LHCN-M2 (cell line): ENCODE measurements at places on chromosomes 4 and X.

DNA sequence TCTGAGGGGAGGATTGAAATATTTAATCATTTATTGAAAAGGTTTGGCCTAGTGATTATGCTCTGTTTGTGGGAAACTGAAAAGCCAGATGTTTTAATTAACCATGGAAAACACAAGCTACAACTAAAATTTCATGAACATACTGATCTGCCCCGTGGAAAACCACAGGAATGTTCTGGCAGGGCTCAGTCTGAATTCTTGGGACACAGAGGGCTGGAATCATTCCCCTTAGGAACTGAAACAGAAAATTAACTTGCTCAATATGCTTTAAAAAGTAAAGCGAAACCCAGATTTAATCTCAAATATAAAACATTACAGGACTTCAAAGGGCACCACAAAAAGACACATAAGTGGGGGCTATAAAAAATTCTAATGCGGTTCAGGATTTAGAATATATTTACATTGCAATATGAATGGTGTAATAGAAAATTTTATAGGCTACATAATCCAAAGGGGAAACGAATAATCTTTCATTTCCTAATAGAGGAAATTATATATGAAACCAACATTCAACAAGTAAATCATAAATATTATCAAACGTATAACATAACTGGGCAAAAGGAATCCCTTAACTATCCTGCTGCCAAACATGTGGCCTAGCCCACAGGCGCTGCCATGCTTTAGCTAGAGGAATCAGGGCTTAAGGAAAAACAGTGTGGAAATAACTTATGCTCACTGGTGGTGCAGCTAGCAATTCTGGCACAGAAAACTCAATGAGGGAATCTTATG, 70.9 kb downstream of the APBB2 start:
- peak; percentile 96 for DNase-seq

DNA sequence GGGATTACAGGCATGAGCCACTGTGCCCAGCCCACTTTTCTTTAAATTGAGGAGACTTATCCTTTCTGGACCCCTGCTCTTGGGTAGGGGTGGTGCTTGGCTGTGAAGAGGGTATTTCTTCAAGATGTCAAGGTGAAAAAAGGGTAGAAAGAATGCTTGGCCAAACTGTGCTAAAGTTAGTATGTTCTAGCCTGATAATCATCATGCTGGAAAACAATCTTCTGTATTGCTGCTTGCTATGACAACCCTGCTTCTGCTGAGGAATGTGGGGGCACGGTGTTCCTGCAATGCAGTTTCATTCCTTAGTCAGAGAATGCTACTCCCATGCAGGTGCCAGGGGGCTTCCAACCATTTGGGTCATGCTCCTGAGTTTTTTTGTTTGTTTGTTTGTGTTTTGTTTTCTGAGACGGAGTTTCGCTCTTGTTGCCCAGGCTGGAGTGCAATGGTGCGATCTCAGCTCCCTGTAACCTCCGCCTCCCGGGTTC, 4.0 kb upstream of the UBE2A start:
- no peak for DNase-seq

- DNase-seq = no peak
Observed at GRCh38 chr4:38455092-38455862, 208.7 kb upstream of the KLF3 start.

- DNase-seq = no peak
Observed at GRCh38 chr4:173466101-173466500, 63.9 kb downstream of the HAND2 start.

- no peak for DNase-seq
Observed at GRCh38 chr4:78720994-78721677, 55.0 kb upstream of the BMP2K start.

GRCh38 chr4:177322881-177323280, 13.2 kb downstream of the NEIL3 start:
- DNase-seq = no peak

- DNase-seq = no peak
Observed at GRCh38 chr4:2318476-2318875, 56.6 kb upstream of the MXD4 start.

GRCh38 chrX:71253253-71254091, 468 bp downstream of the ZMYM3 start:
- DNase-seq = peak; percentile 32

DNA sequence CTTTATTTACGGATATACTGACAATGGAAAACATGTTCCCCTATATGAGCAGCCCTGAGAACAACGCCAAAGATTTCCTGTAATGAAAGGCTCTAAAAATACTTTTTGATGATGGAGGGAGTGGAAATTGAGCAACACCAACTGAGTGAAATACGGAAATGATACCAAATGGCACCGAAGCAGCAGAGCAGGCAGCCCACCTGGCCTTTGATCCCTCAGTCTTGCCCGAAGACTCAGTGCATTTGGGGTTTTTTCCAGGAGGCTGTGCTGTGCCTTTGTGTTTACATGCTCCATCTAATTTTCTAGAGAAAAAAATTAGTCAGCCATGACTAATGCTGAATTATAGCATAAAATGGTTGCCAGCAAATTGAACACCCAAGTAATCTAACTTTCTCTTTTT, 169.9 kb upstream of the RBPJ start:
- DNase-seq = peak; percentile 72

DNA sequence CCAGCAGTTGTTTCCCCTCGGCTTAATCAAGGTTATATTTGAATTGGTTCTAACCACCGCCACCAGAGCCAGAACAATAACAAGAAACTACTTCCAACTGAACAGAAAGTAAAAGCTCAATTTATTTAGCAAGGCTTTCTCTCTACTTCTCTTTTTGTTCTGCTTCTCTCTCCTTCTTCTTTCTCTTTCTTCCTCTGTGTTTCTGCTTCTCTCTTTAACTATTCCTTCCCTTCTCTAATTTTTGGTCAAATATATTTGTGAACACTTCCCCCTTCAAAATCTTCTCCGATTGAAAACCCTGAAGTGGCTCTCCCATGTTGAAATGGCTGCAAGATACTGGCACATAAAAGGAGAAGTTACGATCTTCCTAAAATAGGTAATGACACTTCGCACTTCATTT, 1195.9 kb upstream of the PRKX start:
- no peak for DNase-seq

- no peak for DNase-seq
Observed at GRCh38 chr4:146178126-146178525, 2.6 kb downstream of the LSM6 start.

- DNase-seq = peak; percentile 42
Observed at GRCh38 chr4:169272265-169272886, 1.6 kb upstream of the SH3RF1 start.

- no peak for DNase-seq
Observed at GRCh38 chrX:105116486-105116885, 104.0 kb downstream of the TEX13A start.

- DNase-seq = no peak
Observed at GRCh38 chrX:131287560-131288179, 1.4 kb downstream of the IGSF1 start.

DNA sequence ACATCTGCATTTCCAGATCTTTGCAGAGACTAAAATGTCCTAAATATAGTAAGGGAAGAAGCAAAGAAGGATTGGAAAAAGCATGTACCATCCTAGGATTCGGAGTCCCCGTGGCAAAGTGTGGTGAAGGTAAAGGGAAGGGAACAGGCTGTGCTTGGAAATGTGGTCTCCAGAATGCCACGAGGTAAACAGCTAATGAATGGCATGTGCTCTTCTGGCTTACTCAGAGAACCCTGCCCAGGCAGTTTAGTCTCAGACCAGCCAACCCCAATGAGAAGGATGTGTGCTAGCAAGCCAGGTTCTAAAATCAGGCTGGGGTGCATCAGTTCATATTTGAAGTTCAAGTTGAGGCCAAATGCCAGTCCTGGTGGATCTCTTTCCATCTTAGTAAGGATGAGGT, 113.1 kb downstream of the RS1 start:
- peak; percentile 9 for DNase-seq

DNA sequence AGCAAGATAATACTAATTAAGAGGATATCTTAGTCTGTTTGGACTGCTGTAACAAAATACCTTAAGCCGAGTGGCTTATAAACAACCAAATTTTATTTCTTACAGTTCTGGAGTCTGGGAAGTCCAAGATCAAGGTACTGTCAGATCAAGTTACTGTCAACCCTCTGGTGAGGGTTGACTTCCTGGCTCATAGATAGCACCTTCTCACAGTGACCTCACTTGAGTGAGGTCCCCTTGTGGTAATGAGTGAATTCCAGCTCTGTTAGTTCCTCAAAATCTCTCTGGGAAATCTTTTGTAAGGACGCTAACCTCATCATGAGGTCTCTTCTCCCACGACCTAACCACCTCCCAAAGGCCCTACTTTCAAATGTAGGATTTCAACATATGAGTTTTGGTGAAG, 36.9 kb upstream of the ADGRA3 start:
- DNase-seq = no peak

DNA sequence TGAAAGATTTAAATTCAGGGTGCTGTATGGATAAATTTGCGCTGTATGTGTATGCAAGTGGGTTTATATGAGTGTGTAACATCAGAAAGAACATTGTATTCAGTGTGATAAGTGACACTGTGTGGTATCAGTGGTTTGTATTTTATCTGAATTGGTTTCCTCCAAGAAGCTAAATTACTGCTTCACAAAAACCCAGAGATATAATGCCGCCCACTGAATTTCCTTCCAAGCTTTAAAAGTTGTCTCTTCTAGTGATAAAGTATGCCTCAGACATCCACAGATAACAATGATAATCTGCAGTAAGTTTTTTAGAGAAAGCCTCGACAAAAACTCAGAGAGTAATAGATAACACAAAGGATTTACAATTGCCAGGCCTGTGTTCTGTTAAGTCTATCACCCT, 710.6 kb upstream of the HS3ST1 start:
- no peak for DNase-seq

DNA sequence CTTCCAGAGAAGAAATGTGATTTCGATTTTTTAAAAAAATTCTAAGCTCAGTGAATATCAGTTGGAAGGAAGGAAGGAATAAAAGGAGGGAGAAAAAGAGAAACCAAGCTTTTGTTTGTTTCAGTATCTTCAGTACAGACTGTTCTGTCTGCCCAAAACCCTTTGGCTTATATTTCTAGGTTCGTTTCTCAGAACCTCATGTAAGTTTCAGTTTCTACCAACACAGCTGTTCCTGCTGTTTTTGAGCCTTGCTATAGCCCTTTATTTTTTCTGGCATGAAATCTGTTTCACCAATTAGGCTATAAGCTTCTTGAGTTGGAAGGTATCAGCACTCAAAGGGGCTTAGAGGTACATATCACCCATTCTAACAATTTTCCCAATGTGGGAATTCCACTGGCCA, 157.9 kb downstream of the GBA3 start:
- DNase-seq = no peak

DNA sequence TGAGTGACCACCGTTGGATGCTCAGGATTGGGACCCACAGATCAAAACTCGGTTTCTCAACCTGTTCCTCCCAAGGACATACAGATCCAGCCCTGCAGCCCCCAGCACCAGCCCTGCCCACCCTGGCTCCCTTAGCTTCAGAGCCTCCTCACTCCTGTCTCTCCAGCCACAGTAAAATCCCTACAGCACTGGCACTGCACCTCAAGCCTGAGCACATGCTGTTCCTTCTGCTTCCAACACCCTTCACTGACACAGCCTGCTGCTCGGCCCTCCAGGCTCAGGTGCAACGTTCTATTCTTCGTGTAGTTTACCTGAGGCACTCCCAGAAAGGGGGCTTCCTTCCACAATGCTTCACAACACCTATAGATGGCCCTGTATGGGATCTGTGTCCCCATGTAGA, 163.6 kb downstream of the EVC2 start:
- DNase-seq = no peak

DNA sequence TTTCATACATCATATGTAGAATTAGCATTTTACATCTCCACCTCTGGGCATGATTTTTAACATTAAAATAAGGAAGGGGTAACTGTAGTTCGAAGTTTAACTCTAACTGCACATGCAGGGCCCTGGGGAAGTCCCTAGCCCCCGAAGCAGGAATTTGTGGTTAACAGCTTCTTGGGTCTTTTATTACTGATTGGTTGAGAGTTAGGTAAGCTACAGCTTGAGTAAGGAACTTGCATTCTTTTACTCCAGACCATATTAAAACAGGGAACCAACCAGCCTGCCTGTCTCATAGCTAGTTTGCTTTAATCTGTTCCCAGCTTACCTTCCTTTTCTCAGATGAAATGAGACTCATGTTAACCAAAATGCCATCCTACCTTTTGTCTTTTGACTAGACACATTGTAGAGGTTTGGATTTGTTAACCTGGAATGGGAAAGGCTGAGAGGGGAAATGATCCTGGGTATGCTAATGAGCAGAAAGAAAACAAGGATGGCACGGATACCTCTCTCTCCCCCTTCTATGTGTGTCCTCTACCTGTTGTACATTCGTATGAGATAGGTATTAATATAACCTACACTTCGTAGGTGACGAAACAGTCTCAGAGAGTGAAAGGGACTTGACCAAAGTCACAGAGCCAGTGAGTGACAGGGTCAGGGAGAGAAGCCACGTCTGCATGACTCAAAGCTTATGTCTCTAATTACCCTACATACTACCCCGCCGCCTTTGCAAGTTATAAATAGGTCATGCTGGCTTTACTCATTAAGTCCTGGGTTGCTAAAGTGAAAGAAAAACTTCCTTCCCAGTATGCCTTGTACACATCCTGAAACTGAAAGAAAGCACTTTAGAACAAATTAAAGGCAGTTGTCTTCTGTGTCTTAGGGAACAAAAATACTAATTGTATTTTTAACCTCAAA, 119.5 kb upstream of the AFF2 start:
- DNase-seq = peak; percentile 64

GRCh38 chr4:1670279-1670678, 13.8 kb downstream of the FAM53A start:
- no peak for DNase-seq

GRCh38 chrX:33142331-33142730, 69.0 kb downstream of the DMD start:
- peak; percentile 7 for DNase-seq

DNA sequence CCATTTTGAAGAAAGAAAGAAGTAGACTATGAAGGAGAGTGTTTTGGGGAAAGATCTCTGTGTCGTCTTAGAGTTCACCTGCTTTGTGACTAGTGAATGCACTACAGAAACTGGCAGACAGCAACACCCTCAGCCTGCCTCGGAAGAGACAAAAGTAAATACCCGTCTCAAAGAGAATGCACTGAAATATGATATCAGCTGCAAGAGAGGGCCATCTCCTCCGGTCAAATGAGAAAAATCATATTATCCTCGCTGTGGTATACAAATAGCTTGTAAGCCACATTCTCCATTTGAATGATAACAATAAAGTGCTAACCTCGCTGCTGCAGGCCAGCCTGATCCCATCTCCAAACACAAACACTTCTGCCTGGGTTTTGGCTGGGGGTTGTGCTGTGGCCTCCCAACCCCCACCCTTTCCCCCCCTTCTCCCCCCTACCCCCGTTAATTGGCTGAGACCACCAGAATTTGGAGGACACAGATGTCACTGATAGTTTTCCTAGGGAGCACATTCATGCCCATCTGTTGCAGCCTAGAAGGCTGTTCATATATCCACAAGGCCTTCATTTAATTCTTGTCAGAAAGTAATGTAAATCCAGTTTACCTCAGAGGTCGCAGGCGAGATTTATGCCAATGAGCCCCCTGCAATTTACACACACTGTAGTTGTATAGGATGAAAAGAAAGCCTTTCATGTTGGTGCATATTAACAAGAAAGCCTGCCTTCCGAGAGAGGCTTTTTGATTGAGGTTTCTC, 46.3 kb downstream of the ALPK1 start:
- no peak for DNase-seq

- DNase-seq = peak; percentile 9
Observed at GRCh38 chr4:3677748-3678070, 88.5 kb upstream of the ADRA2C start.
